Stimulated activated CD8-positive, alpha-beta memory T cell treated with anti-CD3 and anti-CD28 coated beads, Interleukin-7, amount 100 ng/mL, for 4 hours (primary cell): ENCODE measurements at places on chromosomes 1 and 21.

DNA sequence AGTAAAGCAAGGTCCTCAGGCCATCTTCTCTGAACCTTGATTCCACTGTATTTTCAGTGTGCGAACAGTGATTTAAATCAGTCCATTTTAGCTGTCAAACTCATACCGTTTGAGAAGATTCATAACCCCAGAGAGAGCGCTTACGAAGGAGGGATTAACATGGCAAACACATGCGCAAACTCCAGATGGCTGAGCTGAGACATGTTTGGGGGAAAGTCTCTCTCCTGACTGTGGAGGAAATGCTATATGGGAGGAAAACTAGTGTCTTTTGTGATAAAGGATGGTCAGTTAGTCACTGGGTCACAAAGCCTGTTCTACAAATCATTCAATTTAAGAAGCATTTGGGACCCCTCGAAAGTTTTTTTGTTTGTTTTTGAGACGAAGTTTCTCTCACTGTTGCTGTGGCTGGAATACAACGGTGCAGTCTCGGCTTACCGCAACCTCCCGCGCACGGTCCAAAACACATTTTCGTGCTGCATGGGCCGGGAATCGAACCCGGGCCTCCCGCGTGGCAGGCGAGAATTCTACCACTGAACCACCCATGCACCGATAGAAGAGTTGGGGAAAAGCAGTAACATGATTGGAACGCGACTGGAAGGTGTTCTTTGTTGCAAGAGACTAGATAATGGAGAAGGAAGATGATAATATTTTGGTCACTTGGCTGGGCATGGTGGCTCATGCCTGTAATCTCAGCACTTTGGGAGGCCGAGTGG lies 58.4 kb upstream of the CXADR start:
- DNase-seq: no peak

- DNase-seq: no peak
Measured at GRCh38 chr1:116361648-116362047, 11.4 kb upstream of the ATP1A1 start.

DNA sequence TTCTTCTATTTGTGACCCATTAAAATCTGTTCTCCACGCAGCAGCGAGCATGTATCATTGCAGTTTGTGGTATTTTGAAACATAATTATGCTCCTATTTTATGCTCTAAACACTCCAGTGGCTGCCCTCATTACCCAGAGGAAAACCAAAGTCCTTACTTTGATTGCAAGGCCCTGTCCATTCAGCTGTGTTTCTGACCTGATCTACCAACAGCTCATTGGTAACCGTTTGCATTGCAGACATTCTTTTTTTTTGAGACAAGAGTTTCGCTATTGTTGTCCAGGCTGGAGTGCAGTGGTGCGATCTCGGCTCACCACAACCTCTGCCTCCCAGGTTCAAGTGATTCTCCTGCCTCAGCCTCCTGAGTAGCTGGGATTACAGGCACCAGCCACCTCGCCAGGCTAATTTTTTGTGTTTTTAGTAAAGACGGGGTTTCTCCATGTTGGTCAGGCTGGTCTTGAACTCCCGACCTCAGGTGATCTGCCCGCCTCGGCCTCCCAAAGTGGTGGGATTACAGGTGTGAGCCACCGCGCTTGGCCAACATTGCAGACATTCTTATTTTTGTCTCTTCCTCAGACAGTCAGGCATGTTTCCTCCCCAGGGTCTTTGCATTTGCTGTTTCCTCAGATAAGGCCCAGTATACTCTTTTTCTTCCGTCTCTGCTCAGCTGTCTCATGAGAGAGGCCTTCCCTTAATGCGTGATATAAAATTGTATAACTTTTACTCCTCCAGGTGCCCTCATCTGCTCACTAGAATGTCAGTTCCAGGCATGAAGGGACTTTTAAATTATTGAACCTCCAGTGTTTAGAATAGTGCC lies 32.5 kb downstream of the THRAP3 start:
- no peak for DNase-seq

DNA sequence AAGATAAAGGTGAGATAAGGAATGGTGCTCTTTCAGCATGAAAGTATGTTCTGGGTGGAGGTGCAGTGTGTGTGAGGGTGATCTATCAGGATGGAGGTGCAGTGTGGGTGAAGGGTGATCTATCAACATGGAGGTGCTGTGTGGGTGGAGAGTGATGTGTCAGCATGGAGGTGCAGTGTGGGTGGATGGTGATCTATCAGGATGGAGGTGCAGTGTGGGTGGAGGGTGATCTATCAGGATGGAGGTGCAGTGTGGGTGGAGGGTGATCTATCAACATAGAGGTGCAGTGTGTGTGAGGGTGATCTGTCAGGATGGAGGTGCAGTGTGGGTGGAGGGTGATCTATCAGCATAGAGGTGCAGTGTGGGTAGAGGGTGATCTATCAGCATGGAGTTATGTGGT lies 12.3 kb upstream of the MAP10 start:
- DNase-seq: peak; percentile 27

GRCh38 chr1:42034426-42034825 lies 115.7 kb upstream of the HIVEP3 start:
- no peak for DNase-seq

DNA sequence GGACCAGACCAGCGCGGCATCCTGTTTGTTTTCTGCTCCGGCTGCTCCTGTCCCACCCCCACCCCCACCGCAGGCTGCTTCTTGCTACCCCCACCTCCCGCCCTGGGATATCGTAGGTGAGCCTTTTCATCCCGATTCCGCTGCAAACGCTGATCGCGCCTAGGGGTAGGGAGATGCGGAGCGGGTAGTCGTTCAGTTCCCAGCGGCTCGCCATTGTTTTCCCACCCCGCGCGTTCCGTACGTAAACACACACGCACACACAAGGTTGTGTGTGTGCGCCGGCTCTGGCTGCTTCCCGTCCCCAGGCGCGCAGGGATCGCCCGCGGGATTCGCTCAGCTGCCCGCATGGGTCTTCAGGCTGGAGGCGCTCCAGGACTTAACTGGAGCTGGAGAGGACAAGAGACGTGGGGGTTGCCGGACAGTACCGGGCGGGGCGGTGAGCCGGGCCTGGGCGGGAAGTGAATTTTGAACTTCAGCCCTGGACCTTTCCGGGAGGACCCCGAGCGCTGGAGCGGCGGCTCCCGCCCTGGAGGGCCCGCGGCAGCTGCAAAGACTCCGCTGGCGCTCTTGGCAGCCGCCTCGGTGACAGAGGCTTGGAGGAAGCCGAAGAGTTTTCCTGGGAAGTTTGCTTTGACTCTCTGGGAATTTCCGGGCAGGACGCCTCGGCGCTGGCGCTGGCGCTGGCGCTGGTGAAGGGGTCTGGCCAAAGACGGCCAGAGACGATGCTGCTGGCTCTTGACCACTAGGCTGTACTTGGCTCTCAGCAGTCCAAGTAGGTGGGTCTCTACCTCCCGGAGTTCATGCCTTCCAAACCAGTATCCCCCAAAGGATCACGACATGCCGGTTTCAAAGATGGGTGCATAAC lies 1.6 kb downstream of the SOX13 start:
- no peak for DNase-seq

DNA sequence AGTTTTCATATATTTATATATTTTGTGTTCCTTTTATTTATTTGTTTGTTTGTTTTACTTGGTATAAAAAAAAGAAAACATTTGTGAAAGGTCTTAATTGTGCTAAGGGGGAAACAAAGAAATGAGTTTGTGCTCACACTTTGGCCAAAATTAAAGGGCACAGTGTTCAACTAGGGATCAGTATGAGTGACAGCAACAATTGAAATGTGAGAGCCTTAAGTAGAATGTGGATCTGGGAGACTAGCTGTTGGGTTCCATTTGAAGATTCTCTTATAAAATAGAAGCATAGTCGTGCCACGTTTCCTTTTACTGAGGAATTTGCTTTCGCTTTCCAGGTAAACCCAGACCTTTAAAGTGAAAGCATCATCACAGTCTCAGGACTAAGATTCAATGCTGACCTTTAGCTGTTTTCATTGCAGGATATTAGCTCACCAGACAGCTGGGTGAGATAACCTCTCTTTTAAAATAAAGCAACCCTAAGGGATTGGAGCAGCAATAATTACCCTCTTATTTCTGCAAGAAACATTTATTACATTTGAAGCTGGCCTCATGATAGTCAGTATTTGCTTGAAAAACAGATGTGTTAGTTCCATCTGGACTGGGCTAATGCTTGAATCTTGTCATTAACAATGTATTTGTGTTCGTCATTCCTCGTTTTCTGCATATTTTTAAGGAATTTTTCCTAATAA lies 37.1 kb upstream of the CD55 start:
- DNase-seq: no peak

GRCh38 chr1:233427907-233428306 lies 100.4 kb downstream of the MAP3K21 start:
- no peak for DNase-seq
